ENCODE measurements at places on chromosomes 16 and 17.
A peak's percentile ranks its signal among the peaks of the same experiment; 100 is the strongest.

DNA sequence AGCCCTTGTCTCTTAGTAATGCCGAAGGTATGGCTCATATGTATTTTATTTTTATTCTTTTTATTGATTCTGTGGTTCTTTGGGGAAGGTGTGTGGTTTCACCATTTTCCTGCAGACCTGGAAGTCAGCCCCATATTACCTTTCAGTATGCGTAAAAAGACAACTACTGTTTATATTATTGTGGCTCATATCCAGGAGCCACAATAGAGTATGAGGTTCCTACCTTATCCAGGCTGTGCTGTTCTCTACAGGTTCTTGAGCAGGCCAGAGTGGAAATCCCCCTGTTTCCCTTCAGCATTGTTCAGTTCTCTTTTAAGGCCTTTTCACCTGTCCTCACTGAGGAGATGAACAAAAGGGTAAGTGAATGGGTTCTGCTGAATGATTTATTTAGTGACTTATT lies 33.2 kb downstream of the REXO5 start:
- no peak for DNase-seq

- DNase-seq, result no peak
Observed at GRCh38 chr17:67143318-67143717, 99.0 kb downstream of the CACNG1 start.

DNA sequence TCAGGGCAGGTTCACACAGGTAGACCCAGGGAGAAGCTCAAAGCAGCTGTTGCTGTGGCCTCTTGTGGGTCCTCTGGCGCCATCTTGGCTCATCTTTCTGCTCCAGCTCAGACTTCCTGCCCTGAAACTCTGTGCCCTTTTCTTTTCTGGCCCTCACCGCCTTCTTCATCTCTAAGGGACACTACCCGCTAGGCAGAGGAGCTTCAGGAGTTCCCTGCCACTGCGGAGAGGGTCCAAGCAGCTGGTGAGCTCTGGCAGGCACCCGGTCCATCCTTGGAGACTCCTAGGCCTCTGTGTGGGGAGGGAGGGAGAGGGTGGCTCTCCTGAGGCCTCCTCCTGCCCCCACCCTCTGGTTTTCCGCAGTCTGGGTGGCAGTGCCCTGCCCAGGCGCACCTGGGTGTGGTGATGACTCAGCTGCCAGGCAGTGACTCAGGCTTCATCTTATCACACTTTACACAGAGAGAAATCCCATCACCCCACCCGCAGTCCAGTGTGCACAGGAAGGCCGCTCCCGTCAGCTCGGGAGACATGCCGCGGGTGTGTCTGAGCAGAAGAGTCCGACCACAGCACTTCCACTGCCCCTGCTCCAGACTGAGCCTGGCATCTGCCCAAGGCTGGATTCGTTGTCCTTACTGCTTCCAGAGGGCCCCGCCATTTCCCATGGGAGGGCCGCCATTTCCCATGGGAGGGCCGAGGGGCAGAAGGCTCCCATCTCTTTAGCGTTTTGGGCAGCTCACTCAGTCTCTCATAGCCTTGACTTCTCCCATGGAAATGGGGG lies 7.3 kb downstream of the NT5C start:
- peak; percentile 49 for DNase-seq

GRCh38 chr16:21560462-21560861 lies 38.9 kb upstream of the METTL9 start:
- DNase-seq, result no peak
